Activated CD8-positive, alpha-beta memory T cell treated with anti-CD3 and anti-CD28 coated beads, Interleukin-2, amount 50 U/mL, for 4 hours (primary cell): ENCODE measurements at places on chromosomes 6 and 20.
A peak's percentile ranks its signal among the peaks of the same experiment; 100 is the strongest.

DNA sequence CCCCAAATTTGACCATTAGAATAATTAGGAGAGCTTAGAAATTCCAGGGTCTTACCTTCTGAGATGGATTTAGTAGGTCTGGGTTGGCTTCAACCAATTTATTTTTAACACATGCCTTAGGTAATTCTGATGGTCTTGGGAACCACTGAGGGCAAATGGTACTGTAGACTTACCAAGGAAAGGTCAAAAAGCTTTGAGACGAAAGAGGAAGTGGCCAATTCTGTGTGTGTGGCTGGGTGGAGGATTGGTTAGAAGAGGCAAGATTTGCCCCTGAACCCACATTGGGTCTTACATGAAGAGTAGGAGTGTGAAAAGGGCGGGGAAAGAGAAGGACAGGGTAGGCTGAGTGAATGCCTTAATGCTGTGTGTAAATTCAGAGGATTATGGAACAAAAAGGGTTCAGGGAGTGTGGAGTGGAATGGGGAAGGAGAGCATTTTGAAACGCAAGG is 2.7 kb downstream of the ITCH start:
- DNase-seq, result no peak

- peak; percentile 36 for DNase-seq
Measured at GRCh38 chr6:44932651-44933091, 395.5 kb upstream of the RUNX2 start.

DNA sequence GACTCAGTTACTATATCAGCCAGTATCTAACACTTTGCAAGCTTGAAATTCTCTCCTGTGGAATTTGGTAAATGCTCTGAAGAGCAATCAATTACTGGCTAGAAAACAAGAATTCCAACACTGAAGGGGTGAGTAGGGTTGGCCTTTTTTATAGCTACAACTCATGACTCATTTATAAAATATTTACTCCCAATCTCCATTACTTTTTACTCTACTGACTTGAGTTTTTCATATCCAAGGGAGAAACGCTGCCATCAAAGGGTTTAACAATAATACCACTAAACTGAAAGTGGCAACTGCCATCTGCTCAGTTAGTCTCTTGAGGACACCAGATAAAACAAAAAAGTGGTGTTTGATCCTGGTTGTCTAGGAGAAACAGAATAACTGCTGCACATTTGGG is 203.1 kb downstream of the UBE3D start:
- no peak for DNase-seq

- no peak for DNase-seq
Measured at GRCh38 chr20:59217794-59218280, 54.2 kb downstream of the ZNF831 start.

DNA sequence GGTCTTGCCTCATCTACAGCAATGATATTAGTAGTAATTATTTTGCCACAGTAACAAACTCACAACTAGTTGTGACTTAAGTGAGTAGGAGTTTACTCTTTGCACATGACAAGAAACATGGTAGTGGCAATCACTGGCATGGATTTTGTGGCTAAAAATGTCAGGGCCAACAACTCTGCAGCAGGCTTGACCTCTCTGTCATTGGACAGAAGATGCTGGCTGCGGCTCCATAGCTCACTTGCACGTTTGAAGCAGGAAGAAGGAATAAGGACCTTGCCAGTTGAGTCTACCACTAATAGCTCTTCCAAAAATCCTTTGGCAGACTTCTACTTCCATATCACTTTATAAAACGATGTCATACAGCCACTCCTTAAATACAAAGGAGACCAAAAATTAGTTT is 117.3 kb downstream of the ADGRG6 start:
- DNase-seq, result no peak
